ENCODE measurements at places on chromosomes 5 and 9. TPM values are rescaled to one million over a fixed set of nuclear protein-coding genes. Genes with fewer than 3 reads are reported as not detected.

DNA sequence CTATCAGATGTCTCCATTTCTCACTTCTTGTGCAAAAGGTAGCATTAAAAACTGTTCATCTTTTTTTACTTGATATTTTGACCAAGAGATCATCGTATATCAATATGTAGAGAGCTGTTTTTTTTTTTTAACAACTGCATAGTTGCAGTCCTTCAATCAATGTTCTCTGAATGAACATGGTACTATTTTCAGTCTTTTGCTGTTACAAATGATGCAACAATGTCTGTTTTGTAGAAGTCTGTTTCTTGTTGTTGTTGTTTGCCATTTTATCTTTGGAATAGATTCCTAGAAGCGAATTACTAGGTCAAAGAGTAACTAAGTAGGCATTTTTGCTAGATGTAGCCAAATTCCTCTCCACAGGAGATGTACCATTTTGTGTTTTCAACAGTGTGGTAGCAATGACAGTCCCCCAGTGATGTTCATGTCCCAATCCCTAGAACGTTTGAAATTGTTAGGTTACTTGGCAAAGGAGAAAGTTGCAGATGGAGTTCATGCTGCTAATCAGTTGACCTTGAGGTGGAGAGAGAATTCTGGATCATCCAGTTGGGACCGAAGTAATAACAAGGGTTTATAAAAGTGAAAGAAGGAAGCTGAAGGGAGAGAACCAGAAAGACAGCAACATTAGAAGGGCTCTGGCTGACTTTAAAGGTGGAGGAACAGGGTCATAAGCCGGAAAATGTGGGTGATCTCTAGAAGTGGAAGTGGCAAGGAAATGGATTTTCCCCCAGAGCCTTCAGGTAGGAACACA is 6.3 kb downstream of the MTREX start:
- no peak overlapping the region for H3K4me3 ChIP-seq
- no peak overlapping the region for H3K27ac ChIP-seq
- no peaks in the 10 kb centered on the region for H3K27me3 ChIP-seq
- peaks cover 16% of the 10 kb centered on the region for H3K4me1 ChIP-seq

The CATSPER3 gene
- total RNA-seq, result 0.39 TPM

The SPATA31A3 gene
- not detected for total RNA-seq

DNA sequence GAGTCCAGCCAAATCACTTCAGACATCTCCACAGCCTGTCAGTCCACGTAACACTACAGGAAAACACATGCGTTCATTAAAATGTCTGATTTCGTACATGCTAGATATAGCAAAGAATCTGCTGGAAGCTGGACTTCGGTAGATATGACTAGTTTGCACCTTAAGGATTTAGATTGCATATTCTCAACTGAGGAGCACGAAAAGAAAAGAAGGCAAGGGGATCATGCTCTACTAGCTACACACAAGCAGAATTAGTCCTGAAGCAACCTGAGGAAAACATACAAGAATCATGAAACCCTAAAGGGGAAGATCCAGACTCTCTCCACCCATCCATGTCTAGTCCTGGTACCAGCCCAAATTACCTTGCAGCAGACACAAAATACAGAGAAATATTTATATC is 36.1 kb upstream of the SSBP2 start:
- H3K4me1 ChIP-seq, result peaks cover 30% of the 10 kb centered on the region
- DNase-seq, result no peak
- no peaks in the 10 kb centered on the region for H3K27me3 ChIP-seq
- H3K4me3 ChIP-seq, result no peak overlapping the region

GRCh38 chr5:76601470-76601869 is 21.7 kb downstream of the F2RL2 start:
- no peaks in the 10 kb centered on the region for H3K27me3 ChIP-seq
- peaks cover 33% of the 10 kb centered on the region for H3K4me1 ChIP-seq
- no peak overlapping the region for H3K27ac ChIP-seq
- H3K4me3 ChIP-seq, result no peak overlapping the region
- DNase-seq, result no peak
- no peaks in the 10 kb centered on the region for H3K36me3 ChIP-seq

- peaks cover 29% of the 10 kb centered on the region for H3K36me3 ChIP-seq
- H3K27me3 ChIP-seq, result no peaks in the 10 kb centered on the region
- peak overlapping the region; percentile 66 for H3K27ac ChIP-seq
These were observed 16.6 kb downstream of the HNRNPH1 start for GRCh38 chr5:179606910-179607159.

DNA sequence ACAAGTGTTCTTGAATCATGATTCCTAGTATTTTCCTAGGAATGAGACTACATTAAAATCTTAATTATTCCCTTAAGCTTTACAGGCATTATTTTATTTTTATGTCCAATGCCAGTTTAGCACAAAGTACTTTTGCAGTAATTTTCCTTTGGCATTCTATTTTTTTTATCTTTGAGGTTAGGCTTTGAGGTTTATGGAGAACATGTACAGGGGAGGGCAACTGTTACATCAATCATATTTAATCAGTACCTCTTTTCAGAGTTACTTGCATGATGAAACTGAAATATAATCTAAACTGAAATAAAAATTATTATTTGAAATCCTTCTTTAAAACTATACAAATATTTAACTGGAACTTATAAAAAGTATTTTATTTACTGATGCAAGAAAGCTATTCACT is 118.2 kb upstream of the MPDZ start:
- H3K27me3 ChIP-seq, result no peaks in the 10 kb centered on the region
- H3K36me3 ChIP-seq, result no peaks in the 10 kb centered on the region
- DNase-seq, result no peak
- peaks cover 25% of the 10 kb centered on the region for H3K4me1 ChIP-seq
- H3K27ac ChIP-seq, result no peak overlapping the region

DNA sequence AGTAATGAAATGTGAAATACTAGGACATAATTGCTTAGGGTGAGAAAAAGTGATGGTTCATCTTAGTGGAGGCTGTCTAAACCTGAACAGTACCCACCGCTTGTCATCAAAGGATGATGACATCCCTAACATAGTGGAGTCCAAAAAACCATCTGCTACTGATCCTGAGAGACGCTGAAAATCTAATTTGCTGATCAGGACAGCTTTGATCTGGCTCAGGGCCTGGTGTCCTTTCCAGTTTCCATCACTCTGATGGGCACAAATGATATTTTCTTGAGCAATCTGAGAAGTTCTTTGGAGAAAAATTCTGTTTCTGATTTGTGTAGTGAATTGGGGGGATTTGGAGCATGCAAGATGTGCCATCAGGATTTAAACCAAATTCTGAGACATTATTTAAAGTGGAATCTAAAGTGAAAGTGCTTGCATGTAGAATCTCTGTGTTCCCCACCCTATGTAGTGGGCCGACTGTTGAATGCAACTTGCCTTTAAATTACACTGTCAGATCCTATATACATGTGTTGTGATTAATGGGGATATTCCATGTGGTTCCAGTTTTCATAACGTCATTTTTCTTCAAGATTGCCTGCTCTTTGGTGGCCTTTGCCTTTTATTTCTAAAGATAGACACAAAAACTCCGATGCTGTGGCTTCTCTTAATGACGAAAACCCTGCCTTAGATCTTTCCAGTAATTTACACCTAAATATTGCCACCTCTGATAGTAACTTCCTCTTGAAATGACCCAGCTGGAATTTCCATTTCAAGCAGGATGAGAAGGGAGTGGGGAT is 213.2 kb downstream of the PCSK5 start:
- peaks cover 26% of the 10 kb centered on the region for H3K4me1 ChIP-seq
- H3K36me3 ChIP-seq, result peaks cover 10% of the 10 kb centered on the region
- H3K4me3 ChIP-seq, result no peak overlapping the region
- no peaks in the 10 kb centered on the region for H3K27me3 ChIP-seq

The BAG1 gene
- 51.1 TPM for total RNA-seq

GRCh38 chr9:85056203-85056572 is 386.7 kb downstream of the NTRK2 start:
- peaks cover 17% of the 10 kb centered on the region for H3K27me3 ChIP-seq
- peaks cover 13% of the 10 kb centered on the region for H3K4me1 ChIP-seq
- no peak overlapping the region for H3K4me3 ChIP-seq
- no peaks in the 10 kb centered on the region for H3K36me3 ChIP-seq

The ACOT12 gene
- not detected for total RNA-seq

DNA sequence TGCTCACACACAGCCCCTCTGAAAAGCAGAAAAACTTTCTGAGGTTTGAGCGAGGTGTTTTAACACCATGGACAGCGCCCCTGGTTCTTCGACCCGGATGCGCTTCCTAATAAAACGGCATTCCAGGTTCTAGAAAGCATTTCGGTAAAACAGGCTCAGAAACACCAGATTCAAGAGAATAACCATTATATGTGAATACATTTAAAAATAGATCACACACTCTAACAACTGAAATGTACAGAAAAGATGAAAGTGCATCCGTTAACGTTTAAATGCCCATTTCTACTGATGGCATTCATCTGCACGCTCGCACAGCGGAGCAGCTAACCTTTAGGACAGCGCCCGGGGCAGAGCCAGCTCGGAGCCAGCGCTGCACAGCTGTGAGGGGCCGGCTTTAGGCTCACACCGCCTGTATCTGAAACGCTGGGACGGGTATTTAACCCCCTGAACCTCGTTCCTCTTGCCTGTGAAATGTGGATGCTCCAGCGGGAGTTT is 26.3 kb upstream of the TENT4A start:
- no peak for DNase-seq
- peaks cover 16% of the 10 kb centered on the region for H3K27me3 ChIP-seq
- H3K27ac ChIP-seq, result no peak overlapping the region
- peak overlapping the region; percentile 40 for H3K4me3 ChIP-seq
- H3K36me3 ChIP-seq, result no peaks in the 10 kb centered on the region

DNA sequence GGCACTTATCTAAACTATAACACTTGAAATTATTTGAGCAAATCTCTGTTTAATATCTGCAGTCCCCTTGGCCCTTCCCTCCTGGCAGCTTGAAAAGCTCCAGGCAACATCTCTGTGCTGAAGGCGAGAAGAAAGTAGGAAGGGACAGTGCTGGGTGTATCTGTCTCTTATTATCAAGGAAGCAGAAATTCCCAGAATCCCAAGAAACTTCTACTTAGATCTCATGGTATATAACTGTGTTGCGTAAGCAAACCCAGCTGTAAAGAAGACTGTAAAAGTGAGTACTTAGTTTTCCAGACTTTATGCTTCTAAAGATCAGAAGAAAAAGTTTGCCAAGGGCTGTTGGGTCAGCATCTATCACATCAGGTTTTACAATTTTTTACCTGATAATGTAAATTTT is 1869.8 kb downstream of the MAT2B start:
- no peak overlapping the region for H3K27ac ChIP-seq
- H3K4me3 ChIP-seq, result no peak overlapping the region
- no peaks in the 10 kb centered on the region for H3K4me1 ChIP-seq
- no peaks in the 10 kb centered on the region for H3K36me3 ChIP-seq
- peaks cover 2% of the 10 kb centered on the region for H3K27me3 ChIP-seq
- no peak for DNase-seq

- H3K4me1 ChIP-seq, result peaks cover 11% of the 10 kb centered on the region
- no peak overlapping the region for H3K27ac ChIP-seq
- H3K36me3 ChIP-seq, result no peaks in the 10 kb centered on the region
- no peaks in the 10 kb centered on the region for H3K27me3 ChIP-seq
These were observed 183.9 kb downstream of the AUH start for GRCh38 chr9:91177661-91178280.

DNA sequence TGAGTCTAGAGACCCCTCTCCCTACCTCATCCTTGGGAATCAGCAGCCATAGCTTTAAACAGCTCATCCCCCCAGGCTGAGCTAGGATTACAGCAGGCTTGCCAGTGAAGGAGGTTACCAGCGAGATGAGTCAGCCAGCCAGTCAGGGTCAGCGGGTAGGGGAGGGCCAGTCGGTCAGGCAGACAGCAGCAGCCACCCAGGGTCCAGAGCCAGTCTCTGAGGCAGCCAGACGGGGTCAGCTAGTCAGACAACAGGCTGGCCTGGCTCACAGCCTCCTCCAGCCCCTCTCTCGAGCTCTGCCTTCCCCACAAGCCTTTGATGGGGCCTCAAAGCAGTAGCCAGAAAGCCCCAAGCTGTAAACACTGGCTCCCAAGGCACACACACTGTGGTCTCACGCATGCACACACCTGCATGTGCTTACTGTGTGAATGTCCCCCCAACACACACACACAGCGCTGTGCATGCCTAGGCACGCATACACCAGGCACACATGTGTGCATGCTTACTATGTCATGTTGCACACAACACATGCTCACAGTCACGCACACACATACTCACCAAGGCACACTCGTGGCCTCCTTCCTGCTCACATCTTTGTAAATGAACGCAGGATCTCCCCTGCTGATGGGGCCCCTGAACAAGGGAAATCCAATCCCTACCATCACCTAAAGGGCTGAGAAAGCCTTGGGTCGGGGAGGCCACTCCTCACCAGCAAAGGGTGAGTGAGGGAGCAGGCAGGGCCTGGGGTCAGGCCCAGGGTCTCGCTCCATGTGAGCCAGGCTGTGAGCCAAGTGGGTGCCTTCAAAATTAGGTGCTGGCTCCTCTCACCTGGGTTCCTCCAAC is 28.2 kb upstream of the CPLX2 start:
- DNase-seq, result no peak
- peaks cover 8% of the 10 kb centered on the region for H3K27me3 ChIP-seq
- H3K27ac ChIP-seq, result no peak overlapping the region
- peaks cover 9% of the 10 kb centered on the region for H3K4me1 ChIP-seq
- no peak overlapping the region for H3K4me3 ChIP-seq

DNA sequence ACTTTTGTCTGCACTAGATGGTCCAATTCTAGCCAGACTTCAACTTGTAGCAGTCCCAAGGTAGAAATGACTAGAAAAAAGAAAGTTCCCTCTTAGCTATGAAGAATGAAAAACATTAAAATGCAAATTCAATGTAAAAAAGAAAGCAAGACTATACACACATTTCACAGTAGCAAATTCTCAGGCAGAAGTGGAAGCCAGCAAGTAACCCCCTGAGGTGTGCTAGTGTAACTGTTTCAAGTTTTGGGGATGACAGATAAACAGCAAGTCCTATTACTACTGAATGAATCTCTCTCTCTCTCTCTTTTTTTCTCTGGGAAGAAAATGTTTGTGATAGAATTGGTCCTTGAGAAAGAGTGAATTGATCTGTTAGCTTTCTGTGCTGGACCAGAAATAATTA is 185.6 kb downstream of the EFNA5 start:
- DNase-seq, result no peak
- H3K4me1 ChIP-seq, result peaks cover 25% of the 10 kb centered on the region
- no peak overlapping the region for H3K27ac ChIP-seq
- H3K4me3 ChIP-seq, result no peak overlapping the region
- H3K36me3 ChIP-seq, result no peaks in the 10 kb centered on the region
- no peaks in the 10 kb centered on the region for H3K27me3 ChIP-seq

The PGGT1B gene
- 38.2 TPM for total RNA-seq

GRCh38 chr5:68178579-68178978 is 37.0 kb upstream of the PIK3R1 start:
- DNase-seq, result no peak
- H3K36me3 ChIP-seq, result no peaks in the 10 kb centered on the region
- no peak overlapping the region for H3K4me3 ChIP-seq
- no peak overlapping the region for H3K27ac ChIP-seq
